Cerebellar nuclear complex (tissue), 1 donor: ENCODE measurements at places on chromosomes 3 and 15.

DNA sequence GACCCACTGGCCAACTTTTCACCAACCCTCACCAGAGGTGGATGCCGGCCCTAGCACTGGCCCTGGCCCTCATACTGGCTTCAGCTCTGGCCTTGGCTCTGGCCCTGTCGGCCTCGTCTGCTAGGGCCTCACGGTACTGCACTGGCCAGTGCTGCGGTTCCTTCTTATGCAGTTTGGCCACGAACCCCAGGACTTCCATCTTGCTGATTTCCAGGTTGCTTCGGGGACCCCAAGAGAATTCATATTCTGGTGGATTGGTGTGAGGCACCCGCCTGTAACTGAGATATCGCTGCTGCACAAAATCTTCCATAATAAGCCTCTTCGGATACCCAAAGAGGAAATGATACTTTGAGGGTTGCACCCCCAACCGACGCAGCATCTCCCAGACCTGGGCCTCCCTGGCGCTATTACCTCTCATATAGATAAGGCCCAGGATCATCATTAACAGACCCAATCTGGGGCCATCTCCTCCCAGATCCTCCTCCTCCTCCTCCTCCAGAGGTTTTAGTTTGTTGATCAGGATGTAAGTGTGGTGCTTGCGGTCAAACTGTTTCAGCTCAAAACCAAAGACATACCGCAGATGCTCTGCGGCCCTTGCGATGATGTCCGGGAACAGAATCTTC is 883 bp downstream of the MAGEF1 start:
- no peak for DNase-seq

- no peak for DNase-seq
These were observed 167.3 kb downstream of the FAM43A start for GRCh38 chr3:194852831-194853508.

DNA sequence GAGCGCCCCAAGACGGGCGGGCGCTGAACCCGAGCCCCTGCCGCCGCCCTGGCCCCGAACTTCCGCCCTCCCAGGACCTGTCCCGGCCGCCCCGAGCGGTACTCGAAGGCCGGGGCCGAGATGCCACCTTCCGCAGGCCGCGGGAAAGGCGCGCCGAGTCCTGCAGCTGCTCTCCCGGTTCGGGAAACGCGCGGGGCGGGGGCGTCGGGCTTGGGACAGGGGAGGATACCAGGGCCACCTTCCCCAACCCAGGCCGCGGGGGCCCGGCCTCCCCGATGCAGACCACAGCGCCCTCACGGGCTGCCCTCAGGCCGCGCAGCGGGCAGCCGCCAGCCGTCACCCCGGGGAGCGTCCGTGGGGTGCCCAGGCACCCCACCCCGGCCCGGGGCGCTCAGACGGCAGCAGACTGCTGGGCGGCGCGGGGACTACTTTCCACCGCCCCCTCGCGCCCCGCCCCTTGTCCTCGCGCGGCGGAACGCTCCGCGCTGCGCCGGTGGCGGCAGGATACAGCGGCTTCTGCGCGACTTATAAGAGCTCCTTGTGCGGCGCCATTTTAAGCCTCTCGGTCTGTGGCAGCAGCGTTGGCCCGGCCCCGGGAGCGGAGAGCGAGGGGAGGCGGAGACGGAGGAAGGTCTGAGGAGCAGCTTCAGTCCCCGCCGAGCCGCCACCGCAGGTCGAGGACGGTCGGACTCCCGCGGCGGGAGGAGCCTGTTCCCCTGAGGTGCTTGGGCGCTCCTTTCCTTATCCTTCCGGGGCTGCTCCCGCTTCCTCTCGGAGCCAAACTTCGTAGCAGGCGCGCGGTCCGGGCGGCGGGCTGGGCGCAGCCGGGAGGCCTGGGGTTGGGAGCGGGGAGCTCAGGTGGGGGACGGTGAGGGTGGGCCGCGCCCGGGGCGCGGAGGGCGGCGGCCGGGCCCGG is at the start of gene CTNNB1:
TSS of gene CTNNB1 (plus strand) at position 556 of the 916 bp plus-strand sequence. CDS start 24,564 bp downstream, outside the sequence.
- peak; percentile 46 for DNase-seq

GRCh38 chr3:153856932-153857331 is 264.3 kb upstream of the ARHGEF26 start:
- no peak for DNase-seq

- DNase-seq, result no peak
These were observed 46.1 kb downstream of the MBNL1 start for GRCh38 chr3:152314677-152315353.

DNA sequence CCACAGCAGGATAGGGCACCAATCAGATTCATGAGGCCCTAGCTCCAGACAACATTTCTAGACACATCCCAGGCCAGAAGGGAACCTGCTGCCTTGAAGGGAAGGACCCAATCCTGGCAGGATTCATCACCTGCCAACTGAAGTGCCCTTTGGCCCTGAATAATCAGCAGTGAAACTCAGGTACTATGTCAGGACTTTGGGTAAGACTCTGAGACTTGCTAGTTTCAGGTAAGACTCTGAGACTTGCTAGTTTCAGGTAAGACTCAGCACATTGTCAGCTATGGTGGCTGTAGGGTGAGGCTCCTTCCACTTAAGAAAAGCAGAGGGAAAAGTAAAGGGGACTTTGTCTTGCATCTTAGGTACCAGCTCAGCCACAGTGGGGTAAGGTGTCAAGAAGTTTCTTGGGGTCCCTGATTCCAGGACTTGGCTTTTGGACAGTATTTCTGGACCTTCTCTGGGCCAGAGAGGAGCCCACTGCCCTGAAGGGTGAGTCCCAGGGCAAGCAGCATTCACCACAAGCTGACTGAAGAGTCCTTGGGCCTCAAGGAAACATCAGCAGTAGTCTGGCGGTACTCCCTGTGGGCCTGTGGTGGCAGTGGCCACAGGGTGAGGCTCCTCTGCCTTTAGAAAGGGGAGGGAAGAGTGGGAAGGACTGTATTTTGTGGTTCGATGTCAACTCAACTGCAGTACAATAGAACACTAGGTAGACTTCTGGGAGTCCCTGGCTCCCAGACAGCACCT is 13.7 kb upstream of the COL8A1 start:
- DNase-seq, result no peak

- no peak for DNase-seq
These were observed 119.9 kb downstream of the KLF13 start for GRCh38 chr15:31446546-31446945.

GRCh38 chr15:28920781-28921331 is 35.1 kb downstream of the APBA2 start:
- no peak for DNase-seq

GRCh38 chr15:92043283-92043682 is 189.8 kb downstream of the SLCO3A1 start:
- no peak for DNase-seq

- DNase-seq, result no peak
These were observed 111.4 kb upstream of the PLAAT1 start for GRCh38 chr3:193129607-193130006.

DNA sequence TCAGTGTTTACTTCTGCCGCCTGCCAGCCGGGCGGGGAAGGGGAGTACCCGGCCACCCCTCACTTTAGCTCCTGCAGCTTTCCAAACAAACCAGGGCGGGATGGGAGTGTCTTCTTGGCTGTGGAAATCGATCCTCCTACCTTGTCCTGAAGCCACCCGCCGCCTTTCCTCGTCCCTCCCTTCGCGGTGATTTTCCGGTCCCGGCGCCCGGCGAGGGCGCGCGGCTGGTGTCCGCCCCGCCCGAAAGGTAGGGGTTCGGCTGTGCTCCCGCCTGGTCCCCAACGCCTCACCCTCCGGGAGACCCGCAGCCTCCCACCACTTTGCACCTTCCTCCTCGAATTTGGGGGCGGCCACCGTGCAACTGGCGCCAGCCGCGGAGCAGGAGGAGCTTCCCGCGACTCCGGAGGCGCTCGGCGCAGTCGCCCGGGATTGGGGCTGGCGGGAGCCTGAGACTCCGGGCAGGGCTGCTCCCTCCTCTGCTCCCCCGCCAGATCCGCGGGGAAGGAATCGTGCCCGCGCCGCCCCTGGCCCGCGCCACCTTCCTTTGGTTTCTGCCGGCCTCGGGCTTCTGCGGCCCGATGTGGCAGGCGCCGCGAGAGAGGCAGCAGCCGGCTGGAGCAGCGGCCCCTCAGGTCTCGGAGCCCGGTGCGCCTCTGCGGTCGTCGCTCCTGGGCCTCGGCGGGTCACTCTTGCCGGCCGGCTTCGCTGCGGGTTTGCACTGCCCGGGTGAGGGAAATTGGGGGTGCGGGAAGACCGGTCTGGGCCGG is 30.7 kb upstream of the ST3GAL6 start:
- DNase-seq, result no peak

DNA sequence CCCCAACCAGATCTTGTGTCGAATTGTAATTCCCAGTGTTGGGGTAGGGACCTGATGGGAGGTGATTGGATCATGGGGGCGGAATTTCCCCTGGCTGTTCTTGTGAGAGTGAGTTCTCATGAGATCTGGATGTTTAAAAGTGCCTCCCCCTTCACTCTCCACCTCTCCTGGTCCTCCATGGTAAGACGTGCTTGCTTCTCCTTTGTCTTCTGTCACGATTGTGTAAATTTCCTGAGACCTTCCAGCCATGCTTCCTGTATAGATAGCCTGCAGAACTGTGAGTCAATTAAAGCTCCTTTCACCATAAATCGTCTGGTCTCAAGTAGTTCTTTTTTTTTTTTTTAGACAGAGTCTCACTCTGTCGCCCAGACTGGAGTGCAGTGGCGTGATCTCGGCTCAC is 42.3 kb downstream of the NR1D2 start:
- no peak for DNase-seq

GRCh38 chr3:160780245-160780644 is 24.2 kb downstream of the PPM1L start:
- DNase-seq, result no peak

- no peak for DNase-seq
These were observed 7.7 kb upstream of the SIAH2 start for GRCh38 chr3:150770681-150771080.

DNA sequence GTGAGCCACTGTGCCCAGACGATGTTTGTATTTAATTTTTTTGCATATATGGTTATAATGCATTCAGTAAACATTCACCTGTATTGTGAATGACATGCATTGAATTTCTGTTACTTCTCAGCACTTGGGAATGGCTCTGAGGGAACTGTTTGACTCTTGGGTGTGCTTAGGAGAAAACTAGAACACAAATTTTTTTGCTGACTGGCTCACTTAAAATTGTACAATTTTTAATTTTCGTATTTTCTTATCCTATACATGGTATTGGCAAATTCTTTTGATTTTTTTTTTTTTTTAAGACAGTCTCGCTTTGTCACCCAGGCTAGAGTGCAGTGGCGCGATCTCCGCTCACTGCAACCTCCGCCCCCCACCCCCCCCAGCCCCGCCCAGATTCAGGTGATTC is 7.2 kb downstream of the ATP11B start:
- no peak for DNase-seq

GRCh38 chr3:79947469-79947868 is 179.7 kb upstream of the ROBO1 start:
- DNase-seq, result no peak

GRCh38 chr3:30141178-30141581 is 465.2 kb upstream of the TGFBR2 start:
- DNase-seq, result no peak

DNA sequence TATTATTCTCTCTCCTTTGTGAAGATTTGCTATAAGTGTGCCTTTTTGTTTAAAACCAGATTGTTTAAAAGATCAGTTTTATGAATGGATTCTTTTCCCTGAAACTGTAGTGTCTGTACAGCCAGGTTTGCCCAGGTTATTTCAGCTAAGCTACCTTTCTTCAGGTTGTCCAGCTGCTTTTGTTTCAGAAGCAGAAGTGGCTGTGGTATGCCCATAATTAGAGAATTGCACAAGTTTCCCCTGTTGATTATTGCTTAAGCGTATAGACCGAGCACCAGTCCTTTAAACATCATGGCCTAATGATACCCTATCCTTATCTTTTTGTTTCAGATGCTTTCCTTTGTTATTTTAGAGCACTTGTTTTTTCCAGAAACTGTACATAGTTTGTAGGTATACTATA is 10.2 kb downstream of the ASB7 start:
- DNase-seq, result no peak

GRCh38 chr3:112735926-112736325 is 95.0 kb upstream of the CCDC80 start:
- no peak for DNase-seq

- no peak for DNase-seq
These were observed 19.2 kb upstream of the UBE2Q2 start for GRCh38 chr15:75823860-75824613.

GRCh38 chr3:169148448-169149348 is 514.8 kb downstream of the MECOM start:
- no peak for DNase-seq

- DNase-seq, result no peak
These were observed 104.2 kb downstream of the CNTN6 start for GRCh38 chr3:1197051-1197450.

GRCh38 chr3:25910105-25910504 is 120.2 kb downstream of the OXSM start:
- DNase-seq, result no peak

- no peak for DNase-seq
These were observed 136.8 kb upstream of the ACP3 start for GRCh38 chr3:132180337-132180791.
